ENCODE measurements at places on chromosomes 12 and 14.

- no peak for DNase-seq
Measured at GRCh38 chr14:94192536-94192935, 18.4 kb downstream of the PPP4R4 start.

DNA sequence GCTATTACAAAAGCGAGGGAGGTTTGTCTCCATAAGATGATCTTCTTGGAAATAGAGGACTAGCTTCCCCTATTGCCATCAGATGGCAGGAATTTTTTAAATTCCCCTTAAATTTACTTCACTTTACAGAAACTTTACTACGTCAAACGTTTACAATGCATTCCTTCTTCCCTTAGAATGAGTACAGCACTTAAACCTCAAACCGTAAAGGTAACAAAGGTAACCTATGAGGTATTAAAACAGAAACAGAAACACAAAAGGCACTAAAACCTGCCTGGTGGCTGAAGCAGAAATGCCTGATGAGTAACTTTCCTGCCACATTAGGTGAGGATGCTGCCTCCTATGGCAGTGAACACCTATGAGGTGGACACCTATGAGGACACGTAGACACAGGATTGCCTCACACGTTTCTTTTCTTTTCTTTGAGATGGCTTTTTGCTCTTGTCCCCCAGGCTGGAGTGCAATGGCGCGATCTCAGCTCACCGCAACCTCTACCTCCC, 25.0 kb downstream of the DIO2 start:
- DNase-seq = no peak

DNA sequence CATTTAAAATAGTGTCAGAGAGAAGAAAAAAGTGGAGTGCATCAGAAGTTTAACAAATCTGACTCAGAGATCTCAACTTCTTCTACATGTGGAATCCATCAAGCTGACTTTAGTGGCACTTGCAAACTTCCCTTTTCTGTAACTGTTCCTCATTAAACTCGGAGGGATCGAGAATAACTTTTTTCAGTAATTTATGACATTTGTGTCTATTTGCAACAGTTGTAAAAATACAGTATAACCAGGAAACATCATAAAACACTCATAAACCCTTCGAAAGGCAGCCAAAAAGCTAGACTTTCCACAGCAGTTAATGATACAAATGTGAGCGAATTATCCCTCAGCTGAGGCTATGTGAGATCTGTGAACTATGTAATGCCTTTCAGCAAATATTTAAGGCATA, 1936.8 kb upstream of the SEL1L start:
- no peak for DNase-seq

- DNase-seq = no peak
Measured at GRCh38 chr14:78153064-78153341, 17.2 kb upstream of the NRXN3 start.

DNA sequence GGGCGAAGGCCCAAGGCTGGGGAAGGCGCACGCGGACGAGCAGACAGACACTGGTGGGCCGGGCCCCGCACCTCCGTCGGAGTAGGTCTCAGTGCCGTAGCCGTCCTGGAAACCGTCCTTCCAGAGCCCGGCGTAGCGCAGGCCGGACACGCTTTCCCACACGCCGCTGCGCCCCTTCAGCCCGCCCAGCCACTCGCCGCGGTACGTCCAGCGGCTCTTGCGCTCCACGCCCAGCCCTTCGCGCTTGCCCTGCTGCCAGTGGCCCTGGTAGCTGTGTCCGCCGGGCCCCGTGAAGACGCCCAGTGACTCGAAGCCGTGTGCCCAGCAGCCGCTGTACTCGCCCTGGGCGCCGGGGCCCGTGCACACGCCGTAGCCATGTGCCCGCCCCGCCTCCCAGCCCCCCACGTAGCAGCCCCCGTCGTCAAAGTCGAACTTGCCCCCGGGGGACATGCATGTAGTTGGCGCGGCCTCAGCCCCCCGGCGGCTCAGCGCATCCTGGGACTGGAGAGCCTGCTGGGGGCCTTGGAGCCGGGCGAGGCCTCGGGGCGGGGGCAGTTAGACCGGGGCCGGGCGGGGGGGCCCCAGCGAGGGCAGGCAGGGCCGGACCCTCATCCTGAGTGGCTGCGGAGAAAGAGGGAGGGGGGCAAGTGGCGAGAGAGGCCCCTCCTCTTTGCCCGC, 1.4 kb downstream of the JPH4 start:
- no peak for DNase-seq

GRCh38 chr12:79547735-79548609, 142.8 kb downstream of the PAWR start:
- no peak for DNase-seq

DNA sequence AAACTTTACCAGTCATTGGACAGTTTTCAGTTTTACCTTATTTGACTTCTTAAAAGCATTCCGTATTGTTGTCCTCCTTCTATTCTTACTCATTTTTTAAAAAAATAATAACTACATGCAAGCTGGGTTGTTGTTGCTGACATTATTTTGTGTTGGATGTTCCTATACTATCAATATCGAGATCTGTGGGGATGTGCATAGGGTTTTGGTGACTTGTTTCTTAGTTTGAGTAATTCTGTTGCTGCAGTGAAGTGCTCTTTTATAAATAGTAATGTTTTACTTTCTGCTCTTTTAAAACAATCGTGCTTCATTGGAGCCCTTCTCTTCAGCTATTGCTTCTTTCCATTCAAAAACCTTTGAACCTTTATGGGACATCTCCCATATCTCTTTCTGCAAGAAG, 79.4 kb downstream of the METTL25 start:
- DNase-seq = no peak

DNA sequence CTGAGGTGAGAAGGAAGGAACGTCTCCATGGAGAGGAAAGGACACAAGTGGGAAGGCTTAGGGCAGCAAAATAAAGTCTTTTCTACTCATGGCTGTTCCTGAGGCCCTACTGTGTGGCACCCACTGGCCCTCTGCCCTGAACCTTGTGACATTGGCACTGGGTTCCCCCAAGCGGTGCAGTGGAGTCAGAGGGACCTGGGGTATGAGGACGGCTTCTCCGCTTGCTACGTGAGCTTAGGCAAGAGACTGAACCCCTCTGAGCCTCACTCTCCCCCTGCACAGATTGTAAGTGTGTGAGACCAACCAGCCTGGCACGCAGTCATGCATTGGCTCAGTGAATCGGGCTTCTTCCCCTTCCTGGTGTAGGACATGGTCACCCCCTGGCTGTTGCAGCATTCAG, 19.7 kb downstream of the SLC6A12 start:
- DNase-seq = no peak

- DNase-seq = no peak
Measured at GRCh38 chr14:69543341-69544115, 31.1 kb downstream of the CCDC177 start.

DNA sequence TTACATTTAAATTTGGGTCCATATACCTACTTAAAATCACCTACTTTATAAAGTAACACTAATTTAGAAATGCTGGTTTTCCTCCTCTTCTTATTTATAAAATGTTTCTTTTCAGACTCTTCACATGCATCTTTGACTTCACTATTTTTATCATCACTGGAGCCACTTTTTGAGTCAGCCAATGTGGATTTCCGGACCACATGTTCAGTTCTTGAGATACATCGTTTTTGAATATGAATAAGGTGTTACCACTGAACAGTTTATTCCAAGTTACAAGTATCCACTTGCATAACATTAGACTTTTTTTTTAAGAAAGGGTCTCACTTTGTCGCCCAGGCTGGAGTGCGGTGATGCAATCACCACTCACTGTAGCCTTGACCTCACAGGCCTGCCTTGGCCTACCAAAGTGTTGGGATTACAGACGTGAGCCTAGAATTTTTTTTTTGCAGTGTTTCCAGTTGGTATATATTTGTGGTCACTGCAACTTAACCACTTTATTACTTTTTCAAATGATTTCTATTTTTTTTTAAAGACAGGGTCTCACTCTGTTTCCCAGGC, 5.7 kb downstream of the FNTB start:
- no peak for DNase-seq

- DNase-seq = no peak
Measured at GRCh38 chr12:42442888-42443287, 116.9 kb downstream of the PPHLN1 start.

DNA sequence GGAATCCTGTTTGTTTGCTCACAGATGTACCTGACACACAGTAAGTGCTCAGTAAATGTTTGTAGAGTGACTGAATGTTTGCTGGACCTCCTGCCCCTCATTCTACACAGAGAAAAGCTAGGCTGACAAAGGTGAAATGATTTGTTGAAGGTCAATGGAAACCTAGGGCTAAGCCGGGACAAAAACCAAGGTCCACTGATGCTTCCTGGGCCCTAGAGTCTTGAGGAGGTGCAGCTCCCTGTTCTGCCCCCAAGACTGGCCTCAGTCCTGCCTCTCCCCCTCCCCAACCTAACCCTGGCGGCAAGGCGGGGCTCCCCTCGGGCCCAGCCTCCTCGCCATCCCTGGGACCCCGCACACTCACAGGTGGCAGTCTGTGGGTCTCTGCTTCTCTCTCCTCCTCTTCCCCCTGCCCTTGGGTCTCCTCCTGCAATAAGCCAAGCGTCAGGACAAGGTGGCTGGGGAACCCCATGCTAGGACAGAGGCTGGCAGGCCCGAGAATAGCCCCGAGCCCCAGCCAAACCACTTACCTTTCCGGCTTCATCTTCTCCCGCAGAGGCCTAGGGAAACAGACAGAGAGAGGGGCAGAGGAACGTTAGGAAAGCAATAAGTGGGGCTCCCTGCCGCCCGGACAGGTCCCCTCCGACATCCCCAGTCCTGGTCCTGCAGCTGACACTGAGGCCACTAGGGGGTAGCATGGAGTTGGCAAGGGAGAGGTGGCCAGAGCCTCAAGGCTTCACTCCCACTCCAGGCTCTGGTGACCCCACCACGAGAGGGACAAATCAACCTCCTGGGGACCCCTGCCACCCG, 9.3 kb downstream of the PGF start:
- DNase-seq = peak; percentile 64

- no peak for DNase-seq
Measured at GRCh38 chr14:55026441-55026792, 482 bp downstream of the WDHD1 start.

DNA sequence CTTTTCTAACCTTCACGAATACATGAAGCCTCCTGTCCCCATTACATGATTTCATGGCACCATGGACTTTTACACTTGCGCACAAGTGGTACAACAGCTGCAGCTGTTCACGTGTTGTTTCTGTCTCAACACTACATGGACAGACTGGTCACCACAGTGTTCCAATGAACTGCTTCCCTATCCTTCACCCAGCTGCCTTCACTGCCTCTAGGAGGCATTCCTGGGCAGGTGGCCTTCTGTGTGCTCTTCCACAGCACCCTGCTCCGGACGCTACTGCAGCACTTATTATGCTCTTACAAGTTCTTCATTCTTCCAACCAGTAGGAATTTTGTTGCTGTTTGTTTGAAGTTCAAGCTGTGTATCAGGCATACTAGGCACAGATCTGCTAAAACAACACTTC, 1.5 kb downstream of the MTERF2 start:
- DNase-seq = no peak

GRCh38 chr12:105503619-105504018, 173.1 kb downstream of the C12orf75 start:
- DNase-seq = no peak

DNA sequence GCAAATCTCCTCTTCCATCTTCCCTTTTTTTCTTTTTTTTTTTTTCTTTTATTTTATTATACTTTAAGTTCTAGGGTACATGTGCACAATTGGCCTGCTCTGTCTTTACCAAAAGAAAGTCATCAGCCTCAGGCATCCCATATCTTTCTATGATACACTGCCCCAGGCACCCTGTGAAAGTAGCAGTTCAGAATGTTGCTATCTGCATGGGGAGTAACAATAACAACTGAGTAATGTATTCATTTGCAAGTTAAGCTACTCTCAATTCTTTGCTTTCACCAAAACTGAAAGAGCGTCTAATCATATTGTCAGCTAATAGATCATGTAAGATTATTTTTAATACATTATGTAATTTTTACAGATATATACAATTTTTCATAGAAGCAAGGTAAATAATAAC, 13.5 kb upstream of the GCH1 start:
- no peak for DNase-seq

- DNase-seq = no peak
Measured at GRCh38 chr14:36683083-36683724, 21.5 kb downstream of the PAX9 start.

DNA sequence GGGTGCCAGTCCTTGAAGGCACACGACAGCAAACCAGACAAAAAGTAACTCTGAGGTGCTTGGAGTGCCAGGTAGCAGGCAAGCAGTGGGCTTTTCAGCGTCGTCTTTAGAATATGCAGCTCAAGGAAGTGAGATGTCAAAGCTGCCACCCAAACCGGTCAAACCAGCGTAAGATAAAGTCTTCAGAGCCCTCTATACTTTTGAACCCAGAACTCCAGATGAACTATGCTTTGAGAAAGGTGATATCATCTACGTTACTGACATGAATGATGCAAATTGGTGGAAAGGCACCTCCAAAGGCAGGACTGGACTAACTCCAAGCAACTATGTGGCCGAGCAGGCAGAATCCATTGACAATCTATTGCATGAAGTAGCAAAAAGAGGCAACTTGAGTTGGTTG, 95.9 kb downstream of the TBX3 start:
- DNase-seq = no peak

DNA sequence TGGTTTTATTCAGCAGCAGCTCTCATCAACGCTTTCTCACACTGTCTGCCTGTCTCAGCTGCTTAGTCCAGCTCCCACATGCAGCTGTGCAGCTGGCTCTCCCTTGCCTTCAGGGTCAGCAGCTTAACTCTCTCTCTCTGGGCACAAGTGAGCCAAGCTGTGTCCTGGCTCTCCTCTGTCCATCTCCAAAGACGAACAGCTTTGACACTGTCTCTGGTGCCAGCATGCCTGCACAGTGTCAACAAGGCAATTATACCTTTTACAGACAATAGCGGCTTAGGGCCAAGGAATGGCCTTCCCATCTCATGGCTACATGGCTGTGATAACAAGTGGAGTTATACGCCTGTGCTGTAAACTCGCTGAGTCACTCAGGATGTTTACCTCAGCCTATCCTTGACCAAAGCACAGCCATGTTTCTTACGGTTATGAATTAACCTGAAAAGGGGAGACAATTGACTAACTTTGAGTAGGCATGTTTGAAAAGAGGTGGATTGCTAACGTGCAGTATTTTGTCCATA, 38.4 kb upstream of the MANSC4 start:
- DNase-seq = no peak

DNA sequence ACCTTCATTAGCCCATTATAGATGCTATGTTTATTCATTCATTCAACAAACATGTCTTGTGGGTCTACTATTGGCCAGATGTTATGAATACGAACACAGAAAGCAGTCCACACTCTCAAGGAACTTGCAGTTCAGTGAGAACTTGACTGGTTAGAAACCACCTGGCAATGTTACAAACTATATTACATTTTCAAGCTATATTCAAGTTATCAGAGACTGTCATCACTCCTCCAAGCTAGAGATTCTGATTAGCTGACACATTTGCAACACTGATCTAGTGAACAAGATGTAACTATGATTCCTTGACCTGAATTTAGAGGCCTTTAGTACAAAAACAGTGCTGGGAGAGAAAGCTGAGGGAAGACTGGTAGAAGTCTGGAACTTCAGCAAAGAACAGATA, 170.7 kb upstream of the EEA1 start:
- no peak for DNase-seq

GRCh38 chr14:90419200-90419599, 22.4 kb downstream of the CALM1 start:
- DNase-seq = no peak

Data from stimulated activated CD4-positive, alpha-beta T cell treated with anti-CD3 and anti-CD28 coated beads, Interleukin-1b, Interleukin-23, amount 100 ng/mL, for 24 hours (primary cell).